ENCODE measurements at places on chromosomes 13 and 19.

DNA sequence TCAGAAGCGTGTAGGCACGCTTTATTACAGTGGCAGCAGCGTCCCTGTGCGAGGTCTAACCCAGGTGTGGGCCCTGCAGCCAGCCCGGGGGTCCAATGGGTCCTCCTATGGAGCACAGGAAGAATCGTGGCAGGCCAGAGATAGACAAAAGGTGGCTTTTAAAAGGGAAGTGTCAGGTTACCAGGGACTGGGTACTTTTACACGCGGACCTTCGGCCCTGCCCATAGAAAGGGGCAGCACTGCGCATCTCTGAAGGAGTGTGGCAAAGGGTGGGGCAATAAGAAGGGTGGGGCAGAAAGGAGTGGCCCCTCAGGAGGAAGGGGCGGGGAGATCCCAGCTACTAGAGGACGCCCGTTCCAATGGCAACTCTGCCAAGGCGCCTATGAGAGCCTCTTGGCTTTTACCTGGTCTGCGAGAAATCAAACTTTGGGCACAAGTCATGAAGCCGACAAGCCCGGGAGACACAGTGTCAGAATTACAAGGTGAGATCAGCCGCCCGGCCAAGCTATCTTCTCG lies 1419.8 kb downstream of the UQCRFS1 start:
- peak; percentile 92 for DNase-seq

GRCh38 chr13:95937714-95938320 lies 115.4 kb downstream of the UGGT2 start:
- no peak for DNase-seq

DNA sequence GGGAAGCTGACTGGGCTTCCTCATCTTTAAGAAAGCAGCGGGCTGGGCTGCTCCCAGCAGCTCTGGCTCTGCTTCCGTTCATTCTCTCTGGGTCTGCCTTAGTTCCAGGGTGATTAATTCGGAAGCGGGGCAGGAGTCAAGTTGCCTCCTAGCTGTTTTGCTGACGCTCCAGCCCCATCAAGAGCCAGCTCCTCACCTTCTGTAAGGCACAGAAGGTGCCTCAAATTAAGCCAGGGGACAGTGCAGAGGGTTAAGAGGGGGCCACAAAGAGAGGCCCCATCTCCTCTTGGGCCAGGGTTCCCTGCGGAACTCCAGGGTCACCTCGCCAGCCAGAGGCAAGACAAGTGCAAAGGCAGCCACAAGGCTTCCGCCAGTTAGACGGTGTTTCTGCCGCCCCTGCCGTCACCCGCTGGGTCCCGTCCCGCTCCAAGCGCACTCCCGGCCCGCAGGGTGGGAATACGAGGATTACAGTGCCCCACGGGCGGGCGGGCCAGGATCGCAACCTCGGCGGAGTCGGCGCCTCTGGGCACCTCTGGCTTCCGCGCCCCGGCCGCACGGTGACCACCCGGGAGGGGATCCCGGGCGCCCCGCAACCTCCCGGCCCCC lies 508 bp downstream of the SLC15A1 start:
- no peak for DNase-seq

GRCh38 chr13:110092831-110093247 lies 214.1 kb downstream of the COL4A1 start:
- DNase-seq = no peak

DNA sequence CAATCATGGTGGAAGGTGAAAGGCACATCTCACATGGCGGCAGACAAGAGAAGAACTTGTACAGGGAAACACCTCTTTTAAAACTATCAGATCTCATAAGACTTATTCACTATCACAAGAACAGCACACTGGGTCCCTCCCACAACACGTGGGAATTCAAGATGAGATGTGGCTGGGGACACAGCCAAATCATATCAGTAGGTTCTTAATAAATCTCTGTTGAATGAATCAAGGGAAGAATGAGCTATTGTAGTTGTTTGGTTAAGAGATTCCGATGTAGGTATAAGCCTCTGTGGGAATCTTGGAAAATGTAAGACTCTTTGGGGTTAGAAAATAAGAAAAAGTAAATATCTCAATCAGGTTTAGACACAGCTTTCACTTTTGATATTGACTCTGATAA lies 400.2 kb downstream of the KCNRG start:
- no peak for DNase-seq

DNA sequence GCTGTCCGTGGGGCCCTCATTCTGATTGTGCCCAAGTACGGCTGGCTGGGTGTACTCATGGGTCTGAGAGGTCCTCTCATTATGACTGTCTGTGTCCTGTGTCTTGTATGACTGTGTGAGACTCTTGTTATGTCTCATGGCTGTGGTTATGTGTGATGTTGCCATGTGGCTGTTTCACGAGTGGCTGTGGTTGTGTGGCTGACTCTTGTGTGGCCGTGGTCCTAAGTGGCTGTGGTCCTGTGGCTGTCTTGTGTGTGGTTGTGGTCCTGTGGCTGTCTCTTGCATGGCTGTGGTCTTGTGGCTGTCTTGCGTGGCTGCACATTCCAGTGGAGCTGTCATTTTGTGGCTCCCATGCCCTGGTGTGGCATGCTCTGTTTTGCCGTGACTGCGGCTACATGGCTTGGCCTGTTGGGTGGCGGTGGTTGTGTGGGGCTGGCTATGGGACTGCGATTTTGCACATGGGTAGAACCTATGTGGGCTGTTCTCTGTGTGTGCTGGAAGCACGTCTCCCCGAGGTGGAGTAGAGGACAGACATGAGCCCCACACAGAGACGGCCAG lies 2.5 kb downstream of the LYL1 start:
- DNase-seq = no peak

DNA sequence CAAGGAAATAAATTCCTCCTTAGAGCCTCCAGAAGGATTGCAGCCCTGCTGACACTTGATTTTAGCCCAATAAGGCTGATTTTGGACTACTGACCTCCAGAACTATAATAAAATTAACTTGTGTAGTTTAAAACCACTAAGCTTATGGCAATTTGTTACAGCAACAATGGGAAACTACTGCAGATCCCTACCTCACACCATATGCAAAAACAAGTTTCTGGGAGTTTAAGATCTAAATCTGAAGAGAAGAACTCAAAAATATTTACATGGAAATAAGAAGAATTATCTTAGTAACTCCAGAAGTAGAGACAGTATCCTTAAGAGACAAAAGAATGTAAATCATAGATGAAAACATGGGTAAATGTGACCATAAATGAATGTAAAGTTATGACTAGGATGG lies 5.9 kb downstream of the ZNF575 start:
- DNase-seq = no peak

DNA sequence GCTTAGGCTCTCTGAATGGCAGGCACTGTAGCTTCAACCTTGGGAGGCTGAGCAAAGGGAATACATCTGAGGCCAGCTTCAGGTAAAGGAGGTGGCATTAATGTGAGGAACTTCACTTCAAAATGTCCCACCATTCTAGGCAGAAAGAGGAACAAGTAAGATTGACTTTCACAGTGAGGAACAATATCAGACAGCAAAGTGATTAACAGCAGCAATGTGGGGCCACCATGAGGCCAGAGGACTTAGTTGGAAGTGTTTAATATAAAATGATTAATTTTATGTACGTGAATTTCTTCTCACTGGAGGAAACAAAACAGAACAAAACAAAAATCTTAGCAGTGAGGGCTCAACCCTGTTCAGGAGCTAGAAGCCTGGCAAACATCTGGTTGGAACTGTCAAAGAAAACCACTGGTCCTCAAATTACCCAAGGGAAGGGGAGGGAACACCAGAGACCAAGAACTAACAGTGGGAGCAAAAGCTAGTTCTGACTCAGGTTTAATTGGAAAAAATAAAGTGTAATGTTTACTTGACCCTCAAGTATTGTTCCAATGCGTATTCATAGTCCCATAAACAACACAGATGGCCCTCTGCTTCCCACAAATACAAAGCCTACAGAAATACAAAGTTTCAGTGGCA lies 43.9 kb upstream of the FRY start:
- DNase-seq = no peak

GRCh38 chr19:34171539-34171876 lies 796 bp upstream of the LSM14A start:
- no peak for DNase-seq
